Kidney epithelial cell (primary cell): ENCODE measurements at places on chromosomes 6 and 20.

DNA sequence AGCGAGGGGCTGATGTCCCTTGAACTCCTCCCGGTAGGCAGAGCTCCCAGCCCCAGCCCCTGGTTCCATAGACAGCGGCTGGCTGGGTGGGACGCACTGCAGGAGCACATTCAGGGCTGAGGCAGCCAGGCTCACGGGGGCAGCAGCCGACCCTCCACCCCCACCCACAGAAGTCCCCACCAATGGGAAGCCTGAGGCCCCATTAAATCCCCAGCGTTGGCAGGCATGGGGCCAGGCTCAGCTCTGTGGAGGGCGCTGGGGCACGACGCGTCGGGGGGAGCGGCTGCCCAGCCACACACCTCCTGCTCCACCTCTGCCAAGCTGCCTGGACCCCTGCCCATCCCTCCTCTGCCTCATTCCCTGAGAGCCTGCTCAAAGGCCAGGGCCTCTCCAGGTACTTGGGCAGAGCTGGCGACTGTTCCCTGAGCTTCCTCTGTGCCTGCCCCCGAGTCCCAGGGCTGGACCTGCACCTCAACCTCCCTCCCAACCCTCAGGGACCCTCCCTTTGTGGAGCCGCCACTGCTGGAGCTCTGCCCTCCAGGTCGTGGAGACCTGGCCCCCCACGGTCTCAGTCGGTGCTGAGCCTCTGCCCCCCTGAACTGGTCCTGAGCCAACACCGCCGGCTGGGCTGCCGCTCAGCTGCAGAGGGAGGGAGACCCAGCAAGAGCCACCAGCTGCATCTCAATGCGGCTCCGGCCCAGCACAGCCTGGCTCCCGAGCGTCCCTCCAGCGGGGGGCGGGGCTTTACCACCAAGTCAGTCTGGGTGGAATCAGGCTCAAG lies 9.1 kb downstream of the CHRNA4 start:
- DNase-seq: no peak

DNA sequence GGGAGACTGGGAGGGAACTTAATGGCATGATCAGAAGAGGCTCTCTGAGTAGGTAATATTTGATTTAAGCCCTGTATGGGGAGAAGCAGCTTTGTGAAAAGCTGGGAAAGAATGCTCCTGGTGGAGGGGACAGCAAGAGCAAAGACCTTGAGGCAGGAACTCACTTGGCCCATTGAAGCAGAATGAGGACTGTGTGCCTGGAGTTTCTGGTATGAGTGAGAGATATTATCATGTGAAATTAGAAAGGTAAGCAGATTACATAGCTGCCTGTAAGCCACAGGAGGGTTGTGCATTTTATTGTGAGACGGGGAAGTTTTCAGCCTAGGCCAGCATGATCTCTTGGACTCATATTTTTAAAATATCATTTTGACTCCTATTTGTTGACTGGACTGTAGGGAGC lies 502.1 kb downstream of the DHX35 start:
- DNase-seq: no peak

- no peak for DNase-seq
Measured at GRCh38 chr20:62212299-62212698, 7.8 kb downstream of the HRH3 start.

DNA sequence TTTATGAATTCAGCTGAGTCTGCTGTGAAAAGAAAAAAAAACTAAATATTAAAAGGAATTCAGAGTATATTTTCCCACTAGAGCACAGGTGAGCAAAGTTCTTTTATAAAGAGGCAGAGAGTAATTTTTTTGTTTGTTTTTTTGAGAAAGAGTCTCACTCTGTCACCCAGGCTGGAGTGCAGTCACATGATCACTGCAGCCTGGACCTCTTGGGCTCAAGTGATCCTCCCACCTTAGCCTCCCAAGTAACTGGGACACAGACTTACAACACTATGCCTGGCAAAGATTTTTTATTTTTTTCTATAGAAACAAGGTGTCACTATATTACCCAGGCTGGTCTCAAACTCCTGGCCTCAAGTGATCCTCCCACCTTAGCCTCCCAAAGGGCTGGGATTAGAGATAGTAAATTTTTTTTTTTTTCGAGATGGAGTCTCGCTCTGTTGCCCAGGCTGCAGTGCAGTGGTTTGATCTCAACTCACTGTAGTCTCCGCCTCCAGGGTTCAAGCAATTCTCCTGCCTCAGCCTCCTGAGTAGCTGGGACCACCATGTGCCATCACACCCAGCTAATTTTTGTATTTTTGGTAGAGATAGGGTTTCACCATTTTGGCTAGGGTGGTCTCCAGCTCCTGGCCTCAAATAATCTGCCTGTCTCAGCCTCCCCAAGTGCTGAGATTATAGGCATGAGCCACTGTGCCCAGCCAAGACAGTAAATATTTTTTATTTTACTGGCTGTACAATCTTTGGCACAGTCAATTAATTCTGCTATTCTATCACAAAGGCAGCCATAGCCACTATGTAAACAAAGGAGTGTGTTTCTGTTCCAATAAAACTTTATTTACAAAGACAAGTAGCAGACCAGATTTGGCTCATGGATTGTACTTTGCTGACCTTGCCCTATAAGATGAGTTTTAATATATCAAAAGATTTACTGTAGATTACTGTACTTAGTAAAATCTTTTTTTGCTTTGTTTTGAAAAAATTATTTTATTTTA lies 14.5 kb upstream of the B4GALT5 start:
- DNase-seq: no peak

DNA sequence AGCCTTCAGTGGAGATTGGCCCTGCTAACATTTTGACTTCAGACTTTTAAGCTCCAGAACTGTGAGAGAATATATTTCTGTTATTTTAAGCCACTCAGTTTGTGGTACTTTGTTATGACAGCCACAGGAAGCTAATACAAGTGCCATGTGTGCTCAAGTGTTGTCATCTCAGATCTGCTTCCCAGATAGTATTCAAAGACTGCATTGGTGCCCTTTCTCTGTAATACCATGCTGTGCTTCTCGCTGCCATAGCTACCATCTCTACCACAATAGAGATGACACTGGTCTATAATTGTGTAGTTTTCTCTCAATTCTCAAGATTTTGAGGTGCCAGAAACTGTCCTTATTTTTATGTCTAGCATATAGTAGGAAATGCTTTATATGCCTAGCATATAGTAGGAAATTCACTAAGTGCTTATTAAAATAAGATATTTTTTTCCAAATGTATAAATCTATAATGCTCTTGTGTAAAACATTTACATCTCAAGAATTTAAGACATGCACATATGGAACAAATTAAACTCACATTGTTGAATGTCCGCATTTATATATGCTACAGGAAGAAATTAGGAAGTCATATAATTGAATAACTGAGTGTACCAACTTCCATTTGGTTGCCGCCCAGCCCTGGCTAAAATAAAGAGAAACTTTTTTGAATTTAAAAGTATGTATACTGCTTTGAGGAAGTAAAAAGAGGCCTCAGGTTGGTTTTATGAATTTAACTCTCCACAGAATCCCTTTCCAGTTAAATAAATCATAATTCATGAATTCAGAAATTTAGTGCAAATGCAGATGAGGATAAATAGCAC lies 77.6 kb downstream of the TPBG start:
- DNase-seq: no peak

DNA sequence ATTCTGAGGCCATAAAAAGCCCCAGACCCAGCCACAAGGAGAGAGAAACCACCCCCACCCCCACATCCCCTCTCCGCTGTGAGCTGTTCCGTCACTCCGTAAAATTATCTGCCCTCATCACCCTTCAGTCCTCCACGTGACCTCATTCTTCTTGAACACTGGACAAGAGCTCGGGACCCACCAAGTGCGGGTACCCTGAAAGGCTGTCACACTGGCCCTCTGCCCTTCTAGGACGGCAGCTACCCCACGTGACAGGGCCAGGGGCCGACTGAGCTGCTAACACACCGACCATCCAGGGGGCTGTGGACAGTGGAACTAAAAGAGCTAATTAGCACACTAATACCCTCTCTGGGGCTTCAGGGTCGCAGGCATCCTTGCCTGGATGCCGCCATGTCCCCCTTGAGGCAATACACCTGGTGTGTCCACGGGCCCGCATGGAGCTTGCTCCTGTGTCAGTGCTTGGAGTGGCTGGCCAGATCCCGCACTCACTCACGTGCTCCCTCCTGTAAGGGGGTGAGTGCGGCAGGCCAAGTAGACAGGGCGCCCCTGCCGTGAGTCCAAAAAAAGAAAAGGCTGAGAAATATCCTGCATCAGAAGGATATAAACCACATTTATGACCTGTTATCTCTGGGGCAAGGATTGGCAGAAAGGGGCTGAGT lies 29.2 kb upstream of the AHCY start:
- no peak for DNase-seq

DNA sequence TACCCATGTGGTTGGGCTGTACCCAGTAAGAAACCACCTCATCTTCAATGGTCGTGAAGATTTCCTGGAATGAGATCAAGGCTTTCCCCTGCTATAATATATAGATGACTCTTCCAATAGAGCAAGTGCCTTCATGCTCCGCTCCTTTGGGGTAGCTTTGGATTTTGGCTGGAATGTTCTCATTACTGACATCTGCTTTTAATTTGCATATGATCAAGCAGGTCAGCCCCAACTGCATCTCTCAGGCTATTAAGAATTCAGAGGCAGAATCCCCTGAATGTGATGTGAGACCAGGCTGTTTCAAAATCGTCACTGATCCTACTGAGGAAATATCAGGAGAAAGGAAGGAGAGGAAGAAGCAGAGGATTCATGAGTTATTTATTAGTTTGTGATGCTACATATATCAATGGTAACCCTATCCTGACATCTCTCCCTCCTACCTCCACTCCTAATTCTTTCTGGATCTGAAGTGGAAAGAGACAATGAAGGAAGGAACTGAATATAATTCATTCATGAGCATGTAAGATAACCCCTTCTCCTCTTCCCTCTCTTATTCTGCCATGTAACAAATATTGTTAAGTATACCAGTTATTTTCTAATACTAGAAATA lies 47.6 kb upstream of the FUCA2 start:
- no peak for DNase-seq

GRCh38 chr6:138162111-138162954 lies 594 bp downstream of the ARFGEF3 start:
- no peak for DNase-seq
